ENCODE measurements at places on chromosomes 12 and 14.

- no peak for DNase-seq
These were observed 163.6 kb upstream of the PLEKHG7 start for GRCh38 chr12:92539110-92539749.

- no peak for DNase-seq
These were observed 11.2 kb downstream of the BCL2L14 start for GRCh38 chr12:12081836-12082497.

GRCh38 chr14:57018065-57018464 lies 207.8 kb upstream of the OTX2 start:
- DNase-seq: no peak

DNA sequence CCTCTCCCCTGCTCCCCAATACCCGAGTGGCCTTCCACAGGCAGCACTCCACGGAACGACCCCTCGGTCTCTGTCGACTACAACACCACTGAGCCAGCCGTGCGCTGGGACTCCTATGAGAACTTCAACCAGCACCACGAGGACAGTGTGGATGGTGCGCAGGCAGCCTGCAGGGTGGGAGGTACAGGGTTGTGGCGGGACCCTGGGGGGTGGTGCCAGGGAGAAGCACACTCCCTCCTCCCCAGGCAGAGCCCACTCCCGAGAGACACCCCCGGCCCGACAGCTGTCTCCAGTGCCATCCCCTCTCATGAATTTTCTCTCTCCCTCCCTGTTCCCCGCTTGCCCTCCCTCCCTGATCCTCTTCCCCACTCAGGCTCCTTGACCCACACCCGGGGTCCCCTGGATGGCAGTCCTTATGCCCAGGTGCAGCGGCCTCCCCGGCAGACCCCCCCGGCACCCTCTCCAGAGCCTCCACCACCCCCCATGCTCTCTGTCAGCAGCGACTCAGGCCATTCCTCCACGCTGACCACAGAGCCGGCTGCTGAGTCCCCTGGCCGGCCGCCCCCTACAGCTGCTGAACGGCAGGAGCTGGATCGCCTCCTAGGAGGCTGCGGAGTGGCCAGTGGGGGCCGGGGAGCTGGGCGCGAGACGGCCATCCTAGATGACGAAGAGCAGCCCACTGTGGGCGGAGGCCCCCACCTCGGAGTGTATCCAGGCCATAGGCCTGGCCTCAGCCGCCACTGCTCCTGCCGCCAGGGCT lies 9.0 kb downstream of the TNS2 start:
- DNase-seq: no peak

GRCh38 chr14:102295270-102295669 lies 9.7 kb downstream of the MOK start:
- no peak for DNase-seq

DNA sequence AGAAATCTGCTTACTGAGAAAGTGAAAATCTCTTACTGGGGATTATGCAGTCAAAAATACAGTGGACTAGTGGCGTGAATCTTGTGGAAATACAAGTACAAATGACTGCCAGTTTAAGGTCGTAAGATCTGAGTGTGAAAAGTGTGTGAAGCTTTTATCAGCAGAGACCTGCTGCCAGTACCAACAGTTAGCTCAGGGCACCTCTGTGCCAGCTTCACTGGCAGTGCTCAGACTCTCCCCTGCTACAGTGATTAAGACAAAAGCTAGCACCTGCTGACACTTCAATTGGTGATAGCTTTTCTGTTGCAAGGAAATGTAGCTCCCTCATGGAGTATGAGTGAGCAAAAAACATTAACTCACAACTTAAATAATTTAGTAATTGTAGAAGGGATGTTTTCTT lies 185.1 kb downstream of the ANO6 start:
- no peak for DNase-seq

DNA sequence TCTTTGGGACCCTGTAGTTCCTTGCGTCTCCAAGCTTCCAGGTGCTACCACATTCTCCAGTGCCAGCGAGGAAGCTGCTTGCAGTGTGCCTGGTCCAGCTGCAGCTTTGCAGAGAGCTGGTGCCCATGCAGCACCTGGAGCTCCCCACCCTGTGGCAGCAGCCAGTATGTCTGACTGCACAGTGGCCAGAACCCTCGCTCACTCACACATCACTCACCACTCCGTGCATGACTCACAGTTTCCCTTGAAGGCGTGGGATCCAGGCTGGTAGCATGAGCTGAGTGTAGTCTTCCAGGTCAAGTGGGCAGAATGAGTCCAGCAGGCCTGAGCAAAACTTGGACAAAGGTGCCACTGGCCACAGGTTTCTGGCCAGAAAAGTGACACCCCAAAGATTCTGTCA lies 33.6 kb downstream of the SDR9C7 start:
- no peak for DNase-seq

DNA sequence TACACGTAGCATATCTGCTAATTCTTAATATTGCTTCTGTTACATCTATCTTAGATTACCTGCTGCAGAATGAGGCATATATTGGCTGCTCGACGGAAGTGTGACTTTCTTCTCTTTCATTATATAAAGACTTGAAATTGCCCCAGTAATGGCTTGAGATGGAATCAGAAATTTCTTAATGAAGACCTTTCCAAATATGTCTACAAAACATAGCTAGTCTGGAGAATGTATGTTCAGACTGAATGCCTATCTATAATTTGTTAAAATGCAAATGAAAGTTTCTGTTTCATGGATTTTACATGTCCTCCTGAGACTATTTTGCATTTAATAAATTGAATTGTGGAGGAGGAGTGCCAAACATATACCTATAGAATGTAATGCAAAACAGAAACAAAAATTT lies at the start of gene TAS2R10:
TSS of gene TAS2R10 (minus strand) at position 101 of the 400 bp plus-strand sequence. CDS start at position 12, 89 bp downstream.
- no peak for DNase-seq

GRCh38 chr12:97944576-97944975 lies 482.0 kb downstream of the RMST start:
- DNase-seq: no peak

- no peak for DNase-seq
These were observed 34.9 kb upstream of the TUBA1A start for GRCh38 chr12:49223590-49224369.

DNA sequence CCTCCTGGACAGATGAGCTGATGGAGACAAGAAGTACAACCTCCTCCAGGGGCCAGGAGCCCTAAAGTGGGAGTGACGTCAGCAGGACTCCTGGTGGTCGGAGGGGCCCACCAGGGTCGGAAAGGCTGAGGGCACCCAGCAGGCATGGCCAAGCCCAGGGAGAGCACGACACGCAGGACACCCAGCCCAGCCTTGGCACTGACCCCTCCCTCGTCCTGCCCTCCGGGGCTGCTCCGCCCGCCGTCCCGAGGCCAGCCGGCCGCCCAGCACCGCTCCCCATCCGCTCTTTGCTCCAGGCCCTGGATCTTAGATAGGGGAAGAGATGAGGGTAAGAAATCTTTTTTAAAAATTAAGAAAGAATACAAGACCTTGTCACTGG lies 14.4 kb upstream of the RPLP0 start:
- no peak for DNase-seq

GRCh38 chr14:93989939-93990338 lies 7.2 kb upstream of the CCDC197 start:
- no peak for DNase-seq

- no peak for DNase-seq
These were observed 187.8 kb downstream of the TBX5 start for GRCh38 chr12:114218136-114218535.

GRCh38 chr12:111170543-111170942 lies 198.4 kb downstream of the PHETA1 start:
- DNase-seq: no peak

GRCh38 chr12:92145481-92145730 lies 240 bp downstream of the BTG1 start:
- DNase-seq: no peak

- no peak for DNase-seq
These were observed 175.7 kb upstream of the DDHD1 start for GRCh38 chr14:53328841-53329240.

- DNase-seq: no peak
These were observed 823 bp upstream of the TSPAN11 start for GRCh38 chr12:30925607-30926242.

GRCh38 chr12:573232-573631 lies 90.0 kb downstream of the NINJ2 start:
- DNase-seq: no peak

- no peak for DNase-seq
These were observed 26.1 kb upstream of the DIO3 start for GRCh38 chr14:101535232-101535631.

- no peak for DNase-seq
These were observed 9.8 kb downstream of the RTL1 start for GRCh38 chr14:100893760-100894159.

- DNase-seq: no peak
These were observed 145.0 kb downstream of the PRKCH start for GRCh38 chr14:61466249-61466904.

DNA sequence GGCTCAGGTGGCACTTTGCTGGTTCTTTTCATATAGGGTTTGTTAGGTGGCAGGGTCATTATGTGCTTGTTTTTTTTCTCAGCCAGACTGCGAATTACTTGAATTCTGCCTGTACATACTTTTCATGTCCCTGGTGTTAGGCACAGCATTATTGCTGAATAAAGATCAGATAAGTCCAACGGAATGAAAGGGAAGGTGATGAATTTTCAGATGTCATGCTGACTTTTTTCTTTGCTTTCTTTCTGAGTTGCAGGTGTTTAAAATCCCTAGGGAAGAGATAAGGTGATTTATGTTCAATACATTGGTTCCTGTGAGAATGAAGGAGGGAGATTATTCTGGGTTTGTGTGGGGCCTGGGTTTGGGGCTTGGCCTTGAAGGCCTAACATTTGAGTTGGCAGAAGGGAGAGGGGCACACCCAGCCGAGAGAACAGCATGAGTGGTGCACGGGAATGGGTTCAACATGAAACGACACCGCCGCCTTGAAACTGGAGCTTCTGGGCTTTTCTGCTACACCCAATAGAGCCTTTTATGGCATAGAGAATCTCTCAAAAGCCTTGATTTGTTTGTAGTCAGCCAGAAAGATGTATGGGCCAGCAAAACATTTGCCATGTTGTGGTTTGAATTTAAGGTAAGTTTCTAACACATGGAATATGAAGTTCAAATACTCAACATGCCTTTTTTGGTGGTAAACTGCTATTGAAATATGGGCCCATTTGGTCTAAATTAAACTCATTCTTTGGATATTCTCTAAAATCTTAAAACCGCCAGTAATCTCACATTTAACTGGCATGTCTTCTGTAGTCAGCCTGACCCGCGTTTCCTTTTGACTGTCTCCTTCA lies 477.0 kb downstream of the PCNX1 start:
- DNase-seq: no peak

- DNase-seq: no peak
These were observed 53.7 kb downstream of the FOXN4 start for GRCh38 chr12:109255377-109255776.

DNA sequence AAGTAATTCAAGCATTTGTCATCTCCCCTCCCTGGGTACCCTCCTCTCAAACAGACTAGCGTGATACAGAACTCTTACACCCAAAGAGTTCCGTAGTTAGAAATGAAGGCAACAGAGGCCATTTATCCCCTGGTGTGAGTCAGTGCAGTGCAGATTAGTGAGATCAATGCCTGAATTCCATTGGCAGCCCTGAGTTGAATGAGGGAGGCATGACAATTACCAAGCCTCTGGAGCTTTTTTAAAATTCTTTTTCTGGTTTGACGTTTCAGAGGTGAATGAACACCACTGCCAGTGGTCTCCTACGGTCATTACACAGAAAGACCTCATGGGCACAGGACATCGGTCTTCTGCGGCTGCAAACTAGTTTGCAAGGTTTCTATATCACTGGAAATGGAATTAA lies 94.4 kb downstream of the PRIMA1 start:
- no peak for DNase-seq

GRCh38 chr12:125189015-125189414 lies 123.8 kb downstream of the AACS start:
- no peak for DNase-seq

- no peak for DNase-seq
These were observed 396.7 kb downstream of the NPAS3 start for GRCh38 chr14:33335366-33335765.

DNA sequence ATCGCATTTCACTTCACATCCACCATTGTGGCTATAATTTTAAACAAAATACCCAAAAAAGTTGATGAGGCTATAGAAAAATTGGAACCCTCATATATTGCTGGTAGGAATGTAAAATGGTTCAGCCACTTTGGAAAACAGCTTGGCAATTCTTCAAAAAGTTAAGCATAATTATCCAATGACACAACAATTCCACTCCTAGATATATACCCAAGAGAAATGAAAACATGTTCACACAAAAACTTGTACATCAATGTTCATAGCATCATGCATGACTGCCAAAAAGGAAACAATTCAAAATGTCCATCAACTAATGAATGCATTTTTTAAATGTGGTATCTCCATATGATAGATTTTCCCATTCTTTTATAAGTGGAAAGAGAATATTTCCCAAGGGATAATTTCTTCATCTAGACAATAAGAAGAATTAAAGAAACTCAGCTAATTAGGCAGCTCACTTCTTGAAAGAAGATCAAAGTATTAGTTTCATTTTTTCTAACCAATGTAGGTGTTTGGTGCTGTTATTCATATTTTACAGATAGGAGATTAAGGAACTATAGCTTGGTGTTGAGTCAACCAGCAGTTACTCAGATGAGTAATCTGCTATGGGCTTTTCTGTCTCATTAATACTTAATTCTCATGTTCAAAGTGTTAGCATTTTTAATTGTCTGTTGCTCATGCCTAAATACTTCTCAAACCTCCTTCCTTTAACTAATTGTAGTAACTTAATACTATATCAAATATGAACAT lies 32.8 kb downstream of the YEATS4 start:
- no peak for DNase-seq

DNA sequence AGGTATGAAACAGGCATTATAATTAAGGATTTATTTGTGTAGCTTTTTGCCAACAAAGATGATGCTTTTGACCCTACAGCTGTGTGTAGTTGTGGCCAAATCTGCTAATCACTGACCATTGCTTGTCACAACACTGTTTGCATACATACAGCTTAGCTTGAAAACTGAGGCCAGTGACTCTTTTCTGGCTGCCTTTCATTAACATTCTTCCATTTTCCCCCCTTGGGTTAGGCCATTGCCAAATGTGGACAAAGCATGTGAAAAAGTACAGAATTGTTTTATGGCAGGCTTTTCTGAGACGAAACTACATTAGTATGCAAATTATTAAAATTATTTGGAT lies 263.3 kb downstream of the SLC16A7 start:
- no peak for DNase-seq

DNA sequence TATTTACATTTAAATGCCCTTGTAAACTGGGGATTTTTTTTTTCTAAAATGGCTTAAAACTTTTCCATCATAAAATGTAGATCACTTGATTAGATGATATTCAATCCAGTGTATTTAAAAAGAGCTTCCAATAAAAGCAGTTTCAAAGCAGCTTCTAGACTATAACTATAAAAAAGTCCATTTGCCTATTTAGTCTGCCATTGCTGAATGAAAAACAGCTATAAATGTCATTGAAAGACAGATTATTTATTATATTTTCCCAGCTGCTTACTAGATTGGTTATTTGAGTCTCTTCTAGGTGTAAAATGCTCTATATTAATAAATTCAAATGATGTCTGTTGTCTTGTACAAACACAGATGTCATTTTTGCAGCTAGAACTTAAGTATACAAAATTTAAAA lies 414.8 kb downstream of the RMST start:
- no peak for DNase-seq
